A549 (cell line): ENCODE measurements at places on chromosomes 6 and 20. TPM values are rescaled to one million over a fixed set of nuclear protein-coding genes. Genes with fewer than 3 reads are reported as not detected.

DNA sequence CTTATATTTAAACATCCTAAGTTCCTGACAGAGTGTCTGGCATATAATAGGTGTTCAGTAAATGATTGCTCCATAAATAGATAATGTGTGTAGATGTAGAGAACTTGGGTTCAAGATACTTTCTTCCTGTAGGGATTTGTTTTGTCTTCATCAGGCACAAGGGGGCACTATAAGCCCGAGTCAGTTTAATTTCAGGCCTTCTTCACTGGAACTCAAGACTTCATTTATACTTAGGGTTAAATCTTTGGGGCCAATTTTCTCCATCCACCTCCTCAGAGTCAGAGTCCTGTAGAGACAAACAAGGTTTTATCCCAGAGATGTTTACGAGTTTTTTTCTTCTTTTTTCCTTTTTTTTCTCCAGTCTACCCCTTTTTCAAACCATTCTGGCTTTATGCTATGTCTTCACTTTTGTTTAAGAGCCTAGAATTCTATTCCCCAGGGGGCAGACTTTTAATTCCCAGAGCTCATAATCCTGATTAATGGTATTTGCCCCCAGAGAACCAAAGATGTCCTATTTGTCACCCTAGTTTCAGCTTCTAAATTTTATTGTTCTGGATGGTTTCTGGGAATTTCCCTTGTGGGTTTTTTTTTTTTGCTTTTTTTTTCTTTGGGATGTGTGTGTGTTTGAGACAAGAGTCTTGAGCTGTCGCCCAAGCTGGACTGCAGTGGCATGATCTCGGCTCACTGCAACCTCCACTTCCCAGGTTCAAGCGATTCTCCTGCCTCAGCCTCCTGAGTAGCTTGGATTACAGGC is 88.4 kb downstream of the HFE start:
- peak; percentile 72 for DNase-seq

DNA sequence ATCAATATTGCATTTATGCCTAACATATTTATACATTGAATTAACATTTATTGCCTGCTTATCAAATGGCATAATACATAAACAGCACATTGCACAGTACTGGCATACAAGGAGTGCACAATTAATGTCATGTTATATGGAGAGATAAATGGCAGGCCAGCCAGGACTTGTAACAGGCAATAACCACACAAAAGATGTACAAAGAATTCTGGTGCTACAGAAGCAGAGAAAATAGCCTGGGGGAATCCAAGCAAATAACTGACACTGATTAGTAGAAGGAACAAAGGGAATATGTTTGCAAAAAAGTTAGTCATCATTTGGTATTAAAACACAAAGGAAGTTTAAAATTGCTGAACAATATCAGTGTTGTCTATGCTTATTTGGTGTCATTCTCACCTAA is 27.3 kb downstream of the COL21A1 start:
- DNase-seq = peak; percentile 53

UNC5CL gene
- polyA plus RNA-seq = 0.79 to 1.2 TPM (median 1.1 TPM) in 3 replicates

ME1 gene
- polyA plus RNA-seq = 55.0 to 60.6 TPM (median 60.2 TPM) in 3 replicates
